Astrocyte of the hippocampus (primary cell): ENCODE measurements at places on chromosomes 5 and 9.
A peak's percentile ranks its signal among the peaks of the same experiment; 100 is the strongest.

- no peak for DNase-seq
Measured at GRCh38 chr5:36055984-36056383, 10.7 kb downstream of the UGT3A2 start.

DNA sequence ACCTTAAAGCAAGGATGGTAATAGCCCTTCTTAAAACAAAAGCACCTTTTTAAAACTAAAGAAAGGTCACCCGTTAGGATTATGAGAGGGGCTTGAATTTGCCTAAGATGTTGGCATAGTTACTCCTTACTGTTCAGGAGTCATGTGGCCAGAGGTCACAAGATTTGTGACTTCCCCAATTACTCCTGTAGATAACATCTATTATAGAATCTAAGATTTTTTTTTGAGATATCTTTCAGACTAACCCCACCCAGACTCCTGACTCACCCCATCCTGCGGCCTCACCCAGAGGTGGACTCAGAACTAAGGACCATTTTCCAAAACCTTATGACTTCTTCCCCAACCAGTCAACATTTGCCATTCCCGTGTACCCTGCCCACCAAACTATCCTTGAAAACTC, 2.4 kb downstream of the CD180 start:
- no peak for DNase-seq

GRCh38 chr5:122385286-122385685, 73.2 kb downstream of the SNCAIP start:
- DNase-seq = no peak

- DNase-seq = peak; percentile 84
Measured at GRCh38 chr9:97046228-97046627, 7.3 kb upstream of the CTSV start.

GRCh38 chr9:4290427-4290837, 9.4 kb downstream of the GLIS3 start:
- no peak for DNase-seq

- DNase-seq = no peak
Measured at GRCh38 chr5:97297704-97298091, 114.7 kb upstream of the RIOK2 start.

- no peak for DNase-seq
Measured at GRCh38 chr5:54362434-54362833, 52.1 kb upstream of the ARL15 start.

- DNase-seq = no peak
Measured at GRCh38 chr9:93440896-93441580, 10.4 kb upstream of the FAM120A start.

GRCh38 chr5:96008487-96008886, 46.8 kb upstream of the ELL2 start:
- no peak for DNase-seq

GRCh38 chr9:71352837-71353236, 231.4 kb upstream of the TRPM3 start:
- no peak for DNase-seq

DNA sequence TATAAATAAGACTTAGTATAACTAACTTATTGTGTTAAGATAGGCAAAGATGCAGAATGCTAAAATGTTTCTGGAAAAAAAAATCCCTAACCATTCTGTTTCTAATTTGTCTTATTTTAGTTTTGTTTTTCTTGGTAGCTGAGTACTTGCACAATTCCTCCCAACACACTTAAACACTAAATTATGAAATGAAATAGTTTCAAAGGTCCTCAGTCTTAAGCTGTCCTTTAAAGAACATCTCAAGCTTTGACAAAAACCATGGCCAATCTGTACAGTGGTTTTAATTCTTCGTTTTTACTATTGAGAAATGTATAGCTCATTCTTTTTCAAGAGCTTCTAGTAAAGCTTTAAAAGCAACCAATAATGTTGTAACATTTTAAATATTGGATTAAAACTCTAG, 171.5 kb downstream of the EDIL3 start:
- DNase-seq = no peak

DNA sequence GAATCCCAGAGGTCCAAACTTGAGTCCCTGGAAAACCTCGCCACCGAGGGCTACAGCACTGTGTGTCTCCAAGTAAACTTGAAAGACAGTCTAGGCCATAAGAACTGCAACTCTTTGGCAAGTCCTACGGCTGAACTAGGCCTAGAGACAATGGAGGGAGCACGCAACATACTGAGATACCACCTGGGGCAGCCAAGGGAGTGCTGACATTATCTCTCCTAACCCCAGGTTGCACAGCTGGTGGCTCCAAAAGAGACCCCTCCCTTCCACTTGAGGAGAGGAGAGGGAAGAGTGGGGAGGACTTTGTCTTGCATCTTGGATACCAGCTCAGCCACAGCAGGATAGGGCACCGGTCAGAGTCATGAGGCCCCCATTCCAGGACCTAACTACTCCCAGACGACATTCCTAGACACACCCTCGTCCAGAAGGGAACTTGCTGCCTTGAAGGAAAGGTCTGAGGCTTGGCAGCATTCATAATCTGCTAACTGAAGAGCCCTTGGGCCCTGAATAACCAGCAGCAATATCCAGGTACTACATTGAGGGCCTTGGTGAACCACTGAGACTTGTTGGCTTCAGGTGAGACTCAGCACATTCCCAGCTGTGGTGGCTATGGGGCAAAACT, 42.7 kb downstream of the AP3B1 start:
- no peak for DNase-seq

GRCh38 chr5:6829150-6829784, 116.0 kb downstream of the TENT4A start:
- peak; percentile 67 for DNase-seq

DNA sequence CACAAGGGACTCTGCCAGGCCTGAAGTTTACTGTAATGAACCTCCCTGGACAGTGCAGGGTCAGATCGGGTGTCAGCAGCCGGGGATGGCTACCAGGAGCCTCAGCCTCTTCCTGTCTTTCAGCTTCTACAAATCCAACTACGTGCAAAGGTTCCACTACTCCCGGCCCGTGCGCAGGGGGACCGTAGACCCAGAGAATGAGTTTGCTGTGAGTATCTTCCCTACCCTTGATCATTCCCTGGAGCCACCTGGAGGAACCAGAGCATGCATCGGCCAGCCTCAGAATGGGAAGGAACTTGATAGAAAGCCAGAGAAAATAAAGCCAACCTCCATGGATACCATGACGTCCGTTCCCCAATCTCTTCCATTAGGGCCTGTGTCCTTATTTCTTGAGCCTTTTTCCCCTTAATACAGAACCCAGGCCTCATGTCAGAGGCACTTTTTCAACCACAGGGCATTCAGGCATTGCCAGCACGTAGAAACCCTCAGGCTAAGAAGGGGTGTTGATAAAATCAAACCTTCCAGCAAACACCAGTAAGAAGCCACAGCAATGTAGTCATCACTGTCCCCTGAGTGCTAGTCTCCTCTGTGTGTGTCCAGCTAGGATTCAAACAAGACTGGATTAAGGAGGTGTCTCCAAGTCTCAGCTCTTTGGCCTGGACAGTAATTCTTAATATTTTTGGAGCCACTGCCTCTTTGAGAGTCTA, 49.0 kb upstream of the FOXI1 start:
- DNase-seq = no peak

GRCh38 chr5:76490960-76491359, 87.9 kb downstream of the IQGAP2 start:
- DNase-seq = no peak
